B cell (primary cell): ENCODE measurements at places on chromosomes 12 and 14.

- peak; percentile 70 for DNase-seq
Measured at GRCh38 chr12:55673638-55674037, 34.1 kb downstream of the ITGA7 start.

GRCh38 chr12:8678661-8679111 is 16.1 kb upstream of the MFAP5 start:
- DNase-seq, result no peak

DNA sequence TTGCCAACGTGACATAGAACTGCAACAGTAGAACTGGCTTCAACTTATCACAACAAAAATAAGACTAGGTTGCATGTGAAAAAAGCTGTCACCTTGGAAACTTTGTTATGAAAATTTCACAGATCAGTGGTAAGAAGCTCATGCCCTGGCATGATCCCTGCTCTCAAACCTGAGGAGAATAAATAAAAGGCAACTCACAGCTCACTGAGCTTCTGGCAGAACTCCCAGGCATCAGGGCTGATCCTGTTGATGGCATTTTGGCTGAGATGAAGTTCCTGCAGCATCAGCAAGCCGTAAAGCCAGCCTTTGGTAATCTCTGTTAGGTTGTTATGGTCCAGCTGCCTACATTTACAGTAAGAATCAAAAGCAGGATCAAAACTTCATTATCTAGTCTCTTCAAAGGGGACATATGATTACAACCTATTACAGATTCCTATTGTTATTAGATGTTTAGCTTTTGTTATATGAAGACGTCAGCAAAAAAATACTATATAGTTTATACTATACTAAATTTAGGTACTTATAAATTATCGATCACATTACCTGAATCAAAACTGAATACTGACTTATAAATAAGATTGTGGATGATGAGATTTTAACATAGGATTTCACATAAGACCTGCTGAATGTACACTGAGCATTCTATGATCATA is 32.0 kb downstream of the LRIG3 start:
- DNase-seq, result no peak

GRCh38 chr12:53218551-53219291 is 11.7 kb upstream of the ITGB7 start:
- no peak for DNase-seq

DNA sequence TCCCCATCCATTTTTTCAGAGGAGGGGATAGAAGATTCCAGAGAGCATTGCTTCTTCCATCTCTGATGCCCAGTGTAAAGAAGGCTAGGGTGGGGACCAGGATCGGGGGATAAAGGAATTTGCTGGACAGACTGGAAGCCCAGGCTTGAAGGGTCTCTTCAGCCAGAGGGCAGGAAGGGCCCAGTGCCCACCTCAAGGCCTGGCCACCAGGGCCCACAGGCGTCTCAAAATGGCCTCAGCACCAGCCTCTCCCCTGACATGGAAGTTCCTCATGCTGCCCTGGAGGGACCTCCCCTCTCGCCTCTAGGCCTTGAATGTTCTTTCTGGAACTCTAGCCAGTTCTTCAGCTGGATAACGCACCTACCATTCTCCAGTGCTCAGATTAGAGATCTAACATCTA is 2.8 kb downstream of the RPS6KL1 start:
- no peak for DNase-seq

DNA sequence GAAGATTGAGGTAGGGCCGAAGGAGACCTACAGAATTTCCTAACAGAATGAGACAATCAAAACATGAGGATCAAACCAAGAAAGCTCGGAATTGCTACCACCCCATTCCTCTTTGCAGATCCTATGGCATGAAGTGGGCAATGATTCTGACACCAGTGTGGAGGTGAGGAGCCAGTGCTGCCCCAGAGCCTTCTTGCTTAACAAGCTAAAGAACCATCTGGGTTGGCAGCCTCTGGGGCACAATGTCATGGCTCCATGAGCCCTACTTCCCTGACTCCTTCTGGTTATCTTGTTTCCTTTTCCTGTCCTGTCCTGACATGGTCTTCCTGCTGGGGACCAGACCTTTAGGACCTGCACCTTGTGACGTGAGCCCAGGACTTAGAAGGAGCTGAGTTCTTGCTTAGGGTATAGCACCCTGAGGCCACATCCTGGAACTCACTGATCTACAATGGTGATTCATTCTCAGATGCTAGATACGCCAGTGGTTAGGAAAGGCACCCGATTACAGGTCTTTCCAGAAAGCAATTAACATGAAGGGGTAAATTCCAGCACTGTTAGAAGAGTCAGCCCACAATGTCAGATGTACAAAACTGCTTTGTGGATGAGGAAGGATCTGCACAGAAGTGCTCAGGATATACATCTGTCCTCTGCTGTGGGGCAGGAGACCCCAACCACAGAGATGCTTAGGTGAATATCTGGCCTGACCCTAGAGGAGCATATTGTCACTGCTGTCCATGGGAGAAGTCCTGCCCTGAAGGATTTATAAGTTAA is 324.2 kb downstream of the ZFP36L1 start:
- no peak for DNase-seq

- DNase-seq, result no peak
Measured at GRCh38 chr12:124174451-124175348, 120.2 kb upstream of the RFLNA start.

GRCh38 chr12:14768823-14769405 is 34.4 kb downstream of the WBP11 start:
- DNase-seq, result peak; percentile 52

DNA sequence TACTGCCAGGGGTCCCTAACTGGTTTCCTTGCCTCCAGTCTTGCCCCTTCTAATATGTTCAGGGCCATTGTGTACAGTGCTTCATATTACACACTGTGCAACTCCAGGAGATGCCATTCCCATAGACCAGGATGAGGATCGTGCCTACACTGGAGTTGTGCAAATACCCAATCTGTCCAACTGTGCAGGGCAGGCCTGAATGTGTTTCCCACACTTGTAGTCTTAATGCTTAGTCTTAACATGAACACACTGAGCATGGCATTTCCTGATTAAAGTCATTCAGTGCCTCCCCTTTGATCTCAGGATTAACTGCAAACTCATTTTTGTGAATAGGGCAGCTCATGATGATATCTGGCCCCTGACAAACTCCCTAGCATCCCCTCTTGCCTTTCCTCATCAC is 165.5 kb downstream of the TTC8 start:
- DNase-seq, result no peak

DNA sequence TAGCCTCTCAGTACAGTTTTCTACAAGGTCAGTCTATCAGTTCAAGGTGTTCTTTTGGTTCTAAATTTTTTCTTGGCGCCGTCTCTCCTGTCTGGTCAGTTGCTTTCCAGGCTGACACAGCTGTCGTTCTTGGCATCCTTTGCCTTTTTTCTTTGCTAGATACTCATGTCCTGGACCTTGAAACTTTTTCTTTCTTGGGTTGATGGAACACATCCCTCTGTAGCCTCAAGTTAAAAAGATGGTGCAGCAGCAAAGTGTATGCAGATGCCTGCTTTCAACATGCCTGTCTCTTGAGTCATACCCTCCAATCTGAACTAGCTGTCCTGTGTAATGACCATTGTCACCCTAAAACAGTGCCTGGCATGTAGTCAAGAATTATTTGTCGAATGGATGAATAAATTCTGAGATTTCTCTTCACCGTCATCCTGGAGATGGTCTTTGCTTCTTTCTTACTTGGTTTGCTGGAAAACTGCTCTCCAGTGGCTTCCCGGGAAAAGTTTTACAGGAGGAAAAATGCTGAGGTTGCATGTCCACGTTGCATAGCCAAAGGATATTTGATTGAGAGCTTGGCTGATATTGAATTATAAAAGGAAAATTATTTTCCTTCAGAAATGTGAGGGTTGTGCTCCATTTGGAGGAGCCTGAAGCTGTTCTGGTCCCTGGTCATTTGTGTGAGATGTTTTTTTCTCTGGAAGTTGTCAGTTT is 4.6 kb downstream of the NYNRIN start:
- no peak for DNase-seq

DNA sequence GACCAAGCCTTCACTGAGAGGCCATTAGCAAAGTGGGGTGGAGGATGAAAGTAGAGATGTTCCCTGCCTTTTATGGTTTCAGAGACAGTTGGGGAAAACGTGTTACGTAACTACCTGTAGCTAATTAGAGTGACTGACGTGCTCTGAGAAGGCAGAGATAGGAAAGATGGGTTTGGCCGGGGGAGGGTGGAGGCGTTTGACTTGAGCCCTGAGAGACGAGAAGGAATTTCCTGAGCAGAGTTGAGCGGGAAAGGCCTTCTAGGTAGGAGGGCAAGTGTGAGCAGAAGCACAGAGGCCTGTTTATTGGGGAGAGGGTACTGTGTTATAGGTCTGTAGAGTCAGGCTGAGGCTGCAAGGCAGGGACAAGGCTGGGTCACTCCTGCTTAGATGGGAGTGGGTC is 8.6 kb downstream of the TUNAR start:
- DNase-seq, result no peak

DNA sequence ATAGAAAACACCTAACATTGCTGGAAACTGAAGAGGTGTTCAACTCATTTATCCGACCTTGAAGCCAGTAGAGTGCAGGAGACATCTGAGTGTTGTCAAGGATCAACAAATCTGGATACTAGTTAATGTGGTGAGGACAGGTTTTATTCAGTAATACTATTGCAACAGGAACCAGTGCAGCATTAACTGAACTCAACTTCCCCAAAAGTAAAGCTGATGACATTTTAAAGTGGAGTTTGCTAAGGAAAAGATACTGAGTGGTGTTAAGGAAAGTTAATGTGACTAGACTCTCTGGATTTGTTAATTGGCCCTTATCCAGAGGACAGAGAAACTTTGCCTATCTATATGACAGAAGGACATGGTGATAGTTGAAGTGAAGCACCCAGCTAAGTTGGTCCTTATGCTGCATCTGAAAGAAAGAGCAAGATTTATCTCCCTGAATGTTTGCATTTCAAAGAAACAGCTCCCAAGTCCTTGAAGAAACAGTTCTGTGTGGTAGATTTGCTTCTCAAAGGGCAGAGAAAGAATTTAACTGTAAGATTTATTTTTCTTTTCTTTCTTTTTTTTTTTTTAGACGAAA is 1.2 kb upstream of the CLEC7A start:
- no peak for DNase-seq

GRCh38 chr12:131229426-131230339 is 276.0 kb downstream of the ADGRD1 start:
- DNase-seq, result no peak

- no peak for DNase-seq
Measured at GRCh38 chr12:47039079-47039478, 40.3 kb upstream of the PCED1B start.

DNA sequence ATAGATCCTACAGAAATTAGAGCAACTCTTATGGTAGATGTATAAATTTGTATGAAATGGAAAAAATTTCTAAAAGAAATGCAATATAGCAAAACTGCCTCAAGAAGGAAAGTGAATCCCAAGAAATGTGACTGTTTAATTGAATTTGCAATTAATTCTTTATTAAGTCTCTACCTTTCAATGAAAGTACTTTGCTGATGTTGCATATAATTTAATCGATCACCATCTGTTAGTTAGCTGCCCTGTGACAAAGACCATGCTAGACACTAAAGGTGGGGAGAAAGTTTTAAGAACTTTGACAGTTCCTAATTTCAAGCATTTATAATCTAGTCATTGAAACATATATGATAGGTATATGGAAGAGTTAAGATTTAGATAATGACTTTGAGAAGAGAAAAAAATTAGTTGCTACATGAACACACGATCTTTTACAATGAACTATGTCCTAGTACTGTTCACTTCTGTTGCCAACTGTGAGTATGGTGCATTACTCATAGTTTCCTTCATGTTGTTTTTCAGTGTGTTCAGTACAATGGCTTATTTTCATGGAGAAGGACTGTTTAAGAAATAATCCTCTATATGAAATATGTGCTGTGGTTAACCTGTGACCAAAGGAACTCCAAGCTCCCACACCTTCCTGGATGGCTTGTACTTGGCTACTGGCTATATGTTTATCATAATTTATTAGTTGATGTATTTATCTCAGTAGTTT is 128.4 kb downstream of the METTL25 start:
- DNase-seq, result no peak

DNA sequence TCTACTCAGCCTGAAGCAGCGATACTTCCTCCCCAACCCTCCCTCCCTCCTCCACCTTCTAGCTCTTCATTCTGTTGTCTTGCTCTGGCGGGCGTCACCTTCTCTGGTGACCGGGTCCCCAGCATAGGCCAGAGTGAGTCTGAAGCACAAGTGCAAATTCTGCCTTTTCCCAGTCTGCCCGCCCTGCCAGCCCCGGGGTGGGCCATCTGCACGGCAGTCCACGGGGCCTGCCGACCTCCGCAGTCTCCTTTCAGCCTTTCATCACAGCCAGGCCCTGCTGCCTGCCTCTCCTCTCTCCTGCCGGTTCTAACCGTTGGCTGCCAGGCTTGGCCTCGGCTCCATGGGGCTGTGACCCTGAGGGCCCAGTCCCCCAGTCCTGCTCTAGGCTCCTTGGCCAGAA is 58.7 kb downstream of the TESC start:
- DNase-seq, result no peak

DNA sequence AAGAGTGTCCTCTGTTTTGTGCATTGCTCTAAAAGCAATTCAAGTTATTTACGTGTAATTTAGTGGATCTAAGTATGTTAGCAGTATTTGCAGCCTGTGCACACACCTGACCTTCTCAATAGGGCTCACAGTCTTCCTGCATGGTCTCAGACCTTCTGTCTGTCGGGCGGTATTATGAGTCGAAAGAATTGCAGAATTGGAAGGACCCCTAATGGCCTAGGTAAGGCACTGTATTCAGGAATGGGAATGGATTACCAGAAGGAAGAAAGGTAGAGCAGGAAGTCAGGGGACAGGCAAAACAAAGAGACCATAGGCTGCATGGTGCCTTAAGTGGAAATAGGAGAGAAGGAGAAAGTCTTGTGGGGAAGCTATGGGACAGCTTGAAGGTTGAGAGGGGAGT is 341.6 kb downstream of the VRK1 start:
- no peak for DNase-seq

GRCh38 chr14:21557084-21557901 is 22.6 kb downstream of the OR10G3 start:
- peak; percentile 88 for DNase-seq

DNA sequence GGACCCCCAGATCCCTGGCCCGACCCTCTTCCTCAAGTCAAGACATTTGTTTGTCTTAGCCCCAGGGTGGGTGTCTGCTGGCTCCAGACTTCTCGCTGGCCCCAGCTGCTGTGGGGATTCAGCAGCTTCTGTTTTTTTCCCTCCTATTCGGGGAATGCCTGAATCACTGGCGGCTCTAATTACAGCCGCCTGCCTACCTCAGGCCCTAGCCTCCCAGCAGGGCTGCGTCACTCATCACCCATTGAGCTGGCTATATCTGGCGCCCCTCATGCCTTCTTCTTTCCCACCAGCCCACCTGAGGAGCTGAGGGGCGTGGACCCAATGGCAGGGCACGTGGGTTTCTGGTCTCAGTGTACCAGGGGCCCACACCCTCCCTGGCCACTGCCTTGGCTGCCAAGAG is 10.1 kb downstream of the KRT80 start:
- no peak for DNase-seq

DNA sequence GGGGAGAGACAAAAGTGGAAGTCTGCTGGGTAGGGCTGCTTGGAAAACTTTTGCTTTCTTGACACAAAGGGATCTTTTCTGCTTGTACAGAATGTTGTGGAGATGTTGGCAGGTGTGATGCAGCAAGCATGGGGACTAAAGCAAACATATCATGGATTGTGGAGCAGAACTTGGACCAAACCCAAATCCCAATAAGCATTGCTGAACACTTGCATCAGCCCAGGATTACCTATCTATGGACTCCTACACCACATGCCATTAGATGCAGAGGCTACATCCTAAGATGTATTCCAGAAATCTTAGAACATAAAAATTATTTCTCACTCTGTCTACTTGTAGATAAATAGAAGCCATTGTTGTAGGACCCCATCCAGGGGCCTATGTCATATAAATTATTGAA is 44.7 kb upstream of the RERG start:
- DNase-seq, result no peak
